ENCODE measurements at places on chromosomes 4 and X.

DNA sequence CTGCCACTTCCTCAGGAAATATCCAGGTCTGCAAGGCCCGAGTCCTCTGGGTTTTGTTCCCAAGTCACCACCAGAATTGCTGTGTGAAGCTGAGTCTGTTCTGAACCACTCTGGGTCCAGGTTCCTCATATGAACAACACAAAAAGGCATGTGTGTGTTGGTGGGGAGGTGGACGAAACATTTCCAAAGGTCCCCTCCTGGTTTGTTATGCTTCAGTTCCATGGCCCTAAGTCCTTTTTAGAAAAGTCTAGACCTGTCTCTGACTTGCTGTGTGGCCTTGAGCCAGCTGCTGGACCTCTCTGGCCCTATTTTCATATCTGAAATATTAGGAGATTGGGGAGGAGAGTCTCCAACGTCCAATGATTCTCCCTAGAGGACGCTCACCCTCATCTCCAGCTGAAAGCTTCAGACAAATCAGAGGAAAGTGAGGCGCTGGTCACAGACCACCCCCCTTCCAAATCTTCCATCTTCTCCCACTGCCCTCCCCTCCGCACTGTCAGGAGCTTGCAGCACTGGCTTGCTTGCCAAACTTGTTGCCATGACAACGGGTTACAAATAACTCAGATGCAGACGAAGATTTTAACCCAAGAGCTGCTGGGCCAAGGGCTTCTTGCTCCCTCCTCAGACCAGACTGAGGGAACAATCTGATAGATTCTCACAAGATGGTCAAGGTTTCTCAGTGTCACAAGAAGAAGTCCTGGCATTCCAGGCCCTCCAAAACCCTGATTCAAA lies 64.5 kb downstream of the SMC1A start:
- no peak for DNase-seq

GRCh38 chrX:20913760-20914159 lies 460.5 kb upstream of the CNKSR2 start:
- no peak for DNase-seq

GRCh38 chr4:8443801-8444200 lies 3.2 kb downstream of the TRMT44 start:
- no peak for DNase-seq

DNA sequence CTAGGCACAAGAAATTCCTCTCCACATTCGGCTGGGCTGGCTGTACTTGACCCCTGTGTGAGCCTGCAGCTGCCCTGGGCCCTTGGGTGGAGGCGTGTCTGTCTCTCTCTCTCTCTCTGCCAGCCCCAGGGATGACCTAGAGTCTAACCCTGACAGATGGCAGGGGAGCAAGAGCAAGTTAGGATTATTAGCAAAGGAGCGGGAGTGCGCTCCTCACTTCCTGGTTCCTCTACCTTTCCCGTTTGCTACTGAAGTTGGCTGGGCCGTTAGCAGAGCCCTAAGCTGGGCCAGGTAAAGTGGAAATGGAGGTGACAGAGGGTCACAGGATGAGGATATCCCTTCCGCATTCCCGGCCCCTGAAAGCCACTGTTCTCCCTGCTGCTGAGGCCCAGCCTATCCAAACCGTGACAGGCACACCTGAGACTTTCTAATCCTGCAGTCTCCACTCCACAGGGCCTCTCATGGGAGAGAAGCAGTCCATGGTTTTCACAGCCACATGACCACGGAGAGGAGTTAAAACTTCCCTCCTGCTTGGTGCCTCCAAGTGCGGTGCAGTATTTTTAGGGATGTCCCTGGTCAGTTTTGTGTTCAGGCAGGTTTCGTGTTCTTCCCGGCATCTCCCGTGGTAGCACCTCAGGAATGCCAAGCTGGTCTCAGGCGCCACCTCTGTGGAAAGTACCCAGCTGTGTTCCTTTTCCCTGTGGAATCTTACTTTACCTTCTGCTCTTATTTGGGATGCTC lies 79.3 kb downstream of the CLDN22 start:
- no peak for DNase-seq

DNA sequence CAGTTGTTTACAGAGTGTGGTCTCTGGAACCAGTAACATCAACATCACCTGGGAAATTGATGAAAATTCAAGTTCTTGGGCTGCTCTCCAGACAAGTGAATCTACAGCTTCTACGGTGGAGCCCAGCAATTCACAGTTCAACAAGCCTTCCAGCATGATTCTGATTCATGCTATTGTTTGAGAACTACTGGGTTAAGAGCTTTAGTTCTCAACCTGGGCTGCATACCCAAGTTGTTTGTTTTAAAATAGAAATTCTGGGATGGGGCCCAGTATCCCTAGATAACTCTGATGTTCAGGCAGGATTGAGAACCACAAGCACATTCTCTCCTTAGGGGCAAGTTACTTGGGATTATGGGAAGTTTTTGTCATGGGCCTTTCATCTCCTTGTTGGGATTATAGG lies 37.9 kb upstream of the PGK1 start:
- no peak for DNase-seq

DNA sequence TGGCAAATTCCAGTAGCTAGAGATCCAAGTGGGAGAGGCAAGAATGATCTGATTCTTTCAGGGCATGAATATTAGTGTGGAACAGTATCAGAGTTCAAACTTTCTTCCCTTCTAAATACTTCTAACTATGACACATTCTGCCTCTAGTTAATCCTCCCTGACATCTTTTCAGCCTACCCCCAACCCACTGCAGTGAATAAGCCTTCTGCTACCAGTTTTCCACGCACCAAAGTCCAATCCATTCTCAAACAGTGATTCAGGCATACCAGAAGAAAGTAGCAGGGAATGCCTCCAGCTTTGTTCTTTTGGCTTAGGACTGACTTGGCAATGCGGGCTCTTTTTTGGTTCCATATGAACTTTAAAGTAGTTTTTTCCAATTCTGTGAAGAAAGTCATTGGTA lies 155.4 kb upstream of the FTHL17 start:
- DNase-seq, result no peak

- DNase-seq, result no peak
These were observed 725.8 kb downstream of the RAPGEF2 start for GRCh38 chr4:159828687-159829086.

DNA sequence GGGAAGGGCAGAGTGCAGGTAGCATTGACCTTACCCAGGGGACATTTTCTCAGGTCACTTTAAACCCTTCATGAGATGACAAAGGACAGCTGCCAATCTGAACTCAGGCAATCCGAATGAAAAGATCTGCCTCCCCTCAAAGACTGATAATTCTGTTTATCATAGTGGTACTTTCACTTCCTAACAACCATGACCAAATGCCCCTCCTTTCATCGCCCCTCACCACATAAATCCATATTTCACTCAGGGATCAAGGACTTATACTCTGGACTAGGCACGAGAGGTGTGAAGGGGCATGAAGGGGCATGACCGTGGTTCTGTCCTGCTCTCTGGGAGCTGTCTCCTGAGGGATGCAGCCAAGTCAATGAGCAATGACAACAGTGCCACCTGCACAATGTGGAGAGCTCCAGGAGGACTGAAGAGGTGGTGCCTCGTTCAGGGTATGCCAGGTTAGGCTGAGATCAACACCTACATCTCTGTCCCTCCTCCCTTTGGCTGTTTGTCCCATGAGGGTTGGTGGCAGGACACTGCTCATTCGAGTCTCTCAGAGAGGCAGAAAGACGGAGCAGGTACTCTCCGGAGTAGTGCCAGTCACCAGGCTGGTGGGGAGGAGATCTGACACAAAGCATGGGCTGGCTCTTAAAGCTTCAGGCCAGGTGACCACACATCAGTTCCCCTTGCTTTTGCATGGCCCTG lies 12.5 kb downstream of the HS3ST1 start:
- DNase-seq, result no peak

GRCh38 chr4:134885436-134885835 lies 683.8 kb upstream of the PABPC4L start:
- DNase-seq, result no peak

GRCh38 chr4:137359691-137360315 lies 172.5 kb downstream of the PCDH18 start:
- no peak for DNase-seq

DNA sequence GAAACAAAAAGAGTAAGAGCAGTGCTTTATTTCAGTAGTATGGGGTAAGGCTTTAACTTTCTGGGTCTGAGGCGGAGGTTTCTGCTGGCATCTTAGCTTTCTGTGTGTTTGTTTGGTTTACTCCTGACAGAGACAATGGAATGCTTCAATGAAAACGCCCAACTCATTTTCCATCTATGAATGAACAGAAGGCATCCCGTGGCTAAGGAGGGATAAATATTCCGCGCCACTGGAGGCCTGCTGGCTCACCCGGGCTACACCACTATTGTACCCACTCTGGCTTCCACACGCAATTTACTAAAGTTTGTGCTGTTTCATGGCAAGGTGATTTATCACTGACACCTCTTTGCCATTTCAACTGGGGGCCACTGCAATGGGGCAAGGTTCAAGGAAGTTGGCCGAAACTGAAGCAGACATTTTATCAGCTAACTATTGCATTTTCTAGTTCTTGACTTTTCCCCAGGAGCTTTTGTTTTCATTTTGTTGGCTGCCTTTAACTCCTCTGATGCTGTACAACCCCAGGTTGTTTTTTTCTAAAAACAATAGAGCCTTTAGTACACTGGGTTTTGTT lies 32.8 kb upstream of the PPARGC1A start:
- no peak for DNase-seq

Data from T-helper 9 cell (primary cell).